ENCODE measurements at places on chromosomes 6 and 20.

DNA sequence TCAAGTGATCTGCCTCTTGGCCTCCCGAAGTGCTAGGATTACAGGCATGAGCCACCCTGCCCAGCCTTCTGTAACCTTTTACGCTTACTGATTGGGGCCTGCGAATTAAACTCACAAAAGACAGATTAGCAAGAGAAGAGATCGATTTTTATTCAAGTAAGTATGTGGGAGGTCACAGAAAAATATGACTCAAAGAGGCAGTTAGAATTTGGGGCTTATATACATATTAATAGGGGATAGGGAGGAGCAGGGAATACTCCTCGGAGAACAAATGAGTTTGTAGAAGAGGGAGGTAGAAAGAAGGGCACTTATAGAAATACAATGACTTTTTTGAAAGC is 78.9 kb downstream of the CD24 start:
- ATAC-seq, result no peak

- no peak for ATAC-seq
Measured at GRCh38 chr6:3226481-3227362, 731 bp downstream of the TUBB2B start.

DNA sequence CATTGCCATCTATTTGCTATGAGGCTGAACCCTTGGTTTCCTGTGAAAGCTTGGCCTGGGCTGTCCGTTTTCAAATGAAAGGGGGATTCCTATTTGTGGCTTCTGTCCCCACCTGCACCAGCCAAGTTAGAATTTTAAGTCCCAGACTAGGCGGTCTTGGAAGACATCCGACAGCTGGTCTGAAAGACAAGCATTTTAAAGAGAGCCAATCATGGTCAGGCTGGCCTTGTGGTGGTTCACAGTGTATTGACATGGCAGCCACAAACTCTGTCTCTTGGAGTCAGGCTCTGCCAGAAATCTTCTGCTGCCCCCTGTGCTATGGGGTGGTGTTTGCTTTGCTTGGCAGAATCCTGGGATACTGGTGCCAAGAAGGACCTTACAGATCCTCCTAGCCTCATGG is 319.2 kb upstream of the MOCS1 start:
- ATAC-seq, result no peak

DNA sequence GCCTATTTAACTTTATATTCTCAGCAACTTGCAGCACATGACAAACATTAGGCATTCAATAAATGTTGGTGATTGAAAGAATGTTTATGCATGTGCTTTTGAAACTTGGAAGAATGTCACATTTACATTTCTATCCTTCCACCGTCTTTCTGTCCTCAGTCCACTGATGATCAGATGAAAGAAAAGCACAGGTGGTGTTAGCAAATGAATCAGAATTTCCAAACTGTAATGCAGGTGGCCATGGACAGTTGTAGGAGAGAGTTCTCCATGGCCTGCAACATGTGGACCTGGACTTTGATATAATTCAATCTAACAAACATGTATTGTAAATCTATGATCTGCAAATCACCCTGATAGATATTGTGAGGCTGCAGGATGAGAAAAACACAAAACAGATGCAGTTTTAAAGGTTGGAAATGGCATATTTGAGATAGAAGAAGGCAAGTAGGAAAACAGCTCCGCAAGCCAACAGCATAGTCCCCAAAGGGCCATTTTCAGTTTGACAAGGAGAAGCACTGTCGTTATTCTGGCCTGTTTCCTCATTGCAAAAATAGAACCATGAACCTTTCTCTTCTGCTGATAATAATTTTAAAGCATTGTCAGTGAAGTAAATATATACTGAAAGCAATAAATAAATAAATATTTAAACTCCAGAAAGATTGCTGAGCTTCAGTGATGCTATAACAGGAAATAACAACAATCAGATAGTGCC is 119.4 kb downstream of the AIG1 start:
- ATAC-seq, result no peak

- no peak for ATAC-seq
Measured at GRCh38 chr6:54988576-54988975, 142.0 kb downstream of the FAM83B start.

DNA sequence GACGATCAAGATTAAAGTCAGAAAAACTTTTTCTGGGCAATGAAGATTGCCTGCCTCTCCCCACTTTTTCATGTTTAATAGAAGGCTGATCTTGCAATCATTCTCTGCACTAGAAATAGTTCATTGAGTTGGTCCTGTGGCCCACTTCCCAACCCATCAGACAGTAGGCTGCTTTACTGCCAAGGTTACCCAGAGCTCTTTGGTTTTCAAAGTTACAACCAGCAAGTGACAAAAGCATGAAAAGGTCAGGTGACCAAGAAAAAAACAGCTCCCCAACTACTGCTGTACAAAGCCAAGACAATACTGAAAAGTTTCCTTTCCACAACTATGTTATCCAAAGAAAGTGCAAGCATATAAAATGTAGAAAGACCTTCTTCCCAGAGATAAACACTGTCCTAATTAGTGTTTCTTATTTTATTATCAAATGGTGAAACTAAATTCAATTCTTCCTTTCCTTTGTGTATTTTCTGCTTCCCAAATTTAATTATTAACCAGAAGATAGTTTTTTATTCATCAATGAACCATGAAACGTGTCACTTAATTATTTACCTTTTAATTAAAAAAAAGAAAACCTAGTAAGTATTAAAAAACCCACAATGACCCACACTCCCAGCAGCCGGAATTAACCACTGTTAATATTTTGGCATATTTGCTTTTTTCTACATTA is 16.6 kb downstream of the DNAAF9 start:
- no peak for ATAC-seq

DNA sequence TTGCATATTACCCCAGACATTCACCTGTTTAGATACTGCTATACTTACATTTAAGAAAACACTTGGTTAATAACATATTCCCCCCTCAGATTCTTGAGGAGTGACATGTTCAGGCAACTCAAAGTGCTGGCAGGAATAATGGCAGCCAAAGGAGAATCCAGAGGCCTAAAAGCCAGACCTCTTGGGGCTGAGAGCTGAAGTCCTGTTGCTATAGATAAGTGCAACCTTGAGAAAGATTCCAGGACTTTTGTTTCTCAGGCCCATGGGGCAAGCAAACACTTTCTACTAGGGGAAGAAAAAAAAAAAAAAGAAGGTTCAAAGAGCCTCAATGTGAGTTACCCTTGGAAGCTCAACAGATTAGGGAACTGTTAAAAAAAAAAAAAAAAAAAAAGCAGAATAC is 132.8 kb upstream of the BEND3 start:
- no peak for ATAC-seq

DNA sequence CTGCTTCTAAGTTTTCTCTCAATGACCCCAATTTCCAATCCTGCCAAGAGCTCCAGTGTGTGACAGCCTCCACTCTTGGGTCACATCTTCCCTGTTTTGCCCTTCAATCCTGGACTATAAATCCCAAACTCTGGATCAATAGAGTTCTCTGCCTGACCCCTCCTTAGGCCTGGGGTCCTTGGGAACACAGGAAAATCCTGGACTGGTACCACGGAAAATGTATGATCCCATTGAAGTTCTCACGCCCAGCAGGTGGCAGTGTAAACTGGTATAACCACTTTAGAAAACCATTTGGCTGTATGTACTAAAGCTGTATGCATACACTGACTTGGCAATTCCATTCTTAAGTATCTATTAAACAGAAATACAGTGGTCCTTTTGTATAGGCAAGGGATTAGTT is 98.0 kb downstream of the SNAP25 start:
- no peak for ATAC-seq

- ATAC-seq, result no peak
Measured at GRCh38 chr6:36703081-36703606, 5.5 kb downstream of the RAB44 start.

- ATAC-seq, result no peak
Measured at GRCh38 chr20:60817891-60818290, 434.2 kb upstream of the CDH4 start.

DNA sequence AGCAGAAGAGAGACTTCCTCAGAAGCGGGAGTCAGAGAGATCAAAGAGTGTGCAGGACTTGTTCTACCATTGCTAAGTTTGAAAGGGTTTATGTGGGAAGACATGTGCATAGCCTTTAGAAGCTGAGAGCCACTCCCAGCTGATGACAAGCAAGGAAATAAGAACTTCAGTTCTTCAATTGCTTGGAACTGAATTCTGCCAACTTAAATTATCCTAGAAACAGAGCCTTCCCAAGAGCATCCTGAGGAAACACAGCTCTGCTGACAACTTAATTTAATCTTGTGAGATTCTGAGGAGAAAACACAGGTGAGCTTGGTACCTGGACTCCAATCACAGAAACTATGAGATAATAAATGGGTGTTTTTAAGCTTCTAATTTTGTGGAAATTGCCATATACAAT is 150.6 kb upstream of the OGFRL1 start:
- ATAC-seq, result no peak

GRCh38 chr6:25343984-25344383 is 64.8 kb downstream of the CARMIL1 start:
- ATAC-seq, result no peak

DNA sequence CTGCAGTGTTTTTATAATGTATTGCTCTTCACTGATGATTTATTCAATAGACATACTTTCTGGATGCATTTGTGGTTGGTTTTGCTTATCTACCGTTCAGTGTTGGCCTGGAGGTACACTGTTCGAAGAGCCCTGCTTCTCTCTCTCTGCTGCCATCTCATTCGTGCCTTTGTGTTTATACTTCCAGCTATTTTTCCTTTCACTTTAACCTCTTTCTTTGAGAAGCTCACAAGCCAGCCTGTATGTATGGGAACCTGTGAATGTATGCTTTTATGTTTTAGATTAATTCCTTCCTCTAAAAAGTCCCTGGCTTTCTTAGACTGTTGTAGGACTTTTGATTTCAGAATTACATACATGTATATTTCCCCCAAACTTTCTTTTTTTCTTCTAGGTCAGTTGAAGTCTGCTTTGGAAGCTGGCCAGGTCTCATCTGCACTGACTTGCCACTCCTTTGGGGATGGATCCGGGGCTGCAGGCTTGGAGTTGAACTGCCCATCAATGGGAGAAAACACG is 83.0 kb downstream of the SCAND1 start:
- no peak for ATAC-seq

- ATAC-seq, result no peak
Measured at GRCh38 chr6:76677017-76677416, 604.6 kb upstream of the IMPG1 start.

GRCh38 chr6:44737829-44738528 is 350.5 kb downstream of the CDC5L start:
- no peak for ATAC-seq

GRCh38 chr6:43927532-43928210 is 157.7 kb downstream of the VEGFA start:
- ATAC-seq, result no peak

- no peak for ATAC-seq
Measured at GRCh38 chr6:112199001-112199403, 55.4 kb downstream of the LAMA4 start.

GRCh38 chr6:157763129-157763903 is 59.7 kb upstream of the SNX9 start:
- ATAC-seq, result no peak

DNA sequence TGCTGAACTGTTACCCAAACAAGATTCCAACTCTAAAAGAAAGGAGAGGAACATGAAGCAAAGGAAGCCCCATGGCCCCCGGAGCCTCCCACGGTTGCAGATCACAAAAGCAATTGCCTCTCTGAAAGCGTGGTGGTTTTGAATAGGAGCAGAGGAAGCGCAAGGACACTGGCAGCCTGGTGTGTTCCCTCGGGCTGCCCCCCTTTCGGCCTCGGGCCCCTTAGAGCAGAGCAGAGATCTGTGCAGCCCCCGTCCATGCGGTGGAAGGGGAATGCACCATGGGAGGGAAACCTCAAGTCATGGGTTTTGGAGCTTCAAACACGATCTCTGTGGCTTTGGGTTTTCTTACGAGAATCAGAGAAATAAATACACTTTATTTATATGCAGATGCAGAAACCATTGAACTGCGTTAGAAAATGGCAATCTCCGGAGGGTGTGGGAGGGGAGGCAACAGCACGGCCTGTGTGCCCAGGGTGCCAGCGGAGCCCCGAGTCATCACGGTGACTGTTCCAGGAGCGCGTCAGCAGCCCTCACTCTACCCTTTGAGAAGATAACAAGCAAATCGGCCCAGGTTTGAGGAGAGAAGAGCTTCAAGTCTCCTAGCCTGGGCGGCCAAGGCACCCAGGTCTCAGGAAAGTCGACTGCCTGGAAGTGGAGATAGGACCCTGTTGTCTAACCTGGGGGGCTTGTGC is 20.5 kb downstream of the FOXF2 start:
- ATAC-seq, result no peak

DNA sequence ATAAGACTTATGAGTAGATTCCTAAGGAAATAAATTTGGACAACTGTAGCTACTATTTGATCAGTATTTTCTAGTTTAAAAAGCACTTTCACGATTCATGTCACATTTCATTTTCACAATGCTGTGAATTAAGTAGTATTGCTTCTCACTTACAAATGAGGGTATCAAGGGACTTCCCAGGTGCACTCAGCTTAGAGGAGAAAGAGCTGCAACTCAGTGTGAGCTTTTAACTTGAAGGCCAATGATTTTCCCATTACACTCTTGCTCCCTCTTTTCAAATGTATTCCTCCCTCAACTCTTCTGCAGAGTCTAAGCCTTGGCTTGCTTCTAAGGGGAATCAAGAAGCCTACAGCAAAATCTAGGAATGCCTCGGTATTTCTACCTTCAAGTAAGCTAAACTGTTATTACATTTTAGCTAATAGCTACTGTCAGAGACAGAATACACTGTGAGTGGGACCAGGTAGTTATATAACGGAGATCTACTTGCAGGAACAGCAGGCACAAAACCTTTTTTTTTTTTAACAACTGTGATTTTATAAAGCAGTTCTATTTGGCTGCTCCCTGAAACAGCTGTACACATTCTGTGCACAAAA is 339.0 kb downstream of the SYNE1 start:
- no peak for ATAC-seq

DNA sequence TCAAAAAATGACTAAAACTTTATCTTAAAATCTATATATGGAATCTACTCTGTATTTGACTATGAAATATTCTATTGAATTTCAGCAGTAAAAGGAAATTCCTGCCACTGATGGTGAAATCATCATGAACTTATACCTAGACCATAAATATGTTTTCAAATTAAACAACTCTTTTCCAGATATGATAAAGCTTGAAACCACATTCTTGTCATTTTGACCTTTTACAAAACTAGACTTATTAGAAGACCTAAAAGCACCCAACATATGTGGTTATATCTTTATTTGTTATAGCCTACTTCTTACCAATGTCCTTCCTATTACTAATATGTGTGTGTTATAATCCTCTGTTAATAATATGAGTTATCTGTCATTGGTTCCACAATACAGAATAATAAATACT is 35.3 kb downstream of the FRK start:
- no peak for ATAC-seq

- peak; percentile 90 for ATAC-seq
Measured at GRCh38 chr6:83067448-83068439, at the start of gene DOP1A. Gene DOP1A (plus strand): TSS chr6:83067671. CDS start chr6:83096978, 29,307 bp downstream.

- no peak for ATAC-seq
Measured at GRCh38 chr6:37985355-37985754, 165.8 kb downstream of the ZFAND3 start.

- ATAC-seq, result no peak
Measured at GRCh38 chr6:157787080-157787479, 36.0 kb upstream of the SNX9 start.

- no peak for ATAC-seq
Measured at GRCh38 chr20:40591536-40591935, 97.5 kb downstream of the MAFB start.

- no peak for ATAC-seq
Measured at GRCh38 chr20:4411744-4412143, 310.0 kb upstream of the PRND start.

- no peak for ATAC-seq
Measured at GRCh38 chr6:160328447-160328846, 19.7 kb upstream of the SLC22A3 start.

Measured in activated CD4-positive, CD25-positive, alpha-beta regulatory T cell treated with anti-CD3 and anti-CD28 coated beads, Interleukin-2, amount 50 U/mL, for 24 hours (primary cell).